ENCODE measurements at places on chromosomes 2 and 18.

GRCh38 chr18:70365361-70365760 lies 76.5 kb downstream of the SOCS6 start:
- ATAC-seq = no peak

DNA sequence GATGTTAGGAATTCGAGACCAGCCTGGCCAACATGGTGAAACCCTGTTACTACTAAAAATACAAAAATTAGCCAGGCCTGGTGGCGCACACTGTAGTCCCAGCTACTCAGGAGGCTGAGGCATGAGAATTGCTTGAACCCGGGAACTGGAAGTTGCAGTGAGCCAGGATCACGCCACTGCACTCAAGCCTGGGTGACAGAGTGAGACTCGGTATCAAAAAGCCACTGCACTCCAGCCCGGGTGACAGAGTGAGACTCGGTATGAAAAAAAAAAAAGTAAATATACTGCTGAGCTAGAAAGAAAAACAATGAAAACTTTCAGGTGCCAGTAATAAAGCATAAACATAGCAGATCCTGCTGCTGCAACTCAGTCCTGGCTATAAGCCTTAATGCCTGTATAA lies 73.5 kb downstream of the STRN start:
- no peak for ATAC-seq

DNA sequence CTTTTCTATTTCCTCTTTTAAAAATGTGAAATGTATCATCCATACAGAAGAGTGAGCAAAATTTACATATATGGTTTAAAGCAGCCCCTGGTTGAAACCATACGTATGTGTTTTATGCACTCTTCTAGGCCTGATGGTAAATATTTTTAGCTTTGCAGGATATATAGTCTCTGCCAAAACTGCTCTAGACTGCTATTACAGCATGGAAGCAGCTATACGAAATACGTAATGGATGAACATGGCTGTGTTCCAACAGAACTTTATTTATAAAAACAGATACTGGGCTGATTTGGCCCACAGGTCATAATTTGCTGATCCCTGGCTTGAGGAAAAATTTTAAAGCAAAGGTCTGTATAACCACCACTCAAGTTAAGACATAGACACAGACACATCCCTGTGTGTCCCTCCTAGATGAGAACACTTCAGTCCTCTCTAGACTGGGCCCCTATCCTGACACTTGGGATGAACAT lies 42.5 kb upstream of the ATP8B1 start:
- ATAC-seq = no peak

GRCh38 chr2:203030545-203030944 lies 15.9 kb downstream of the NBEAL1 start:
- no peak for ATAC-seq

DNA sequence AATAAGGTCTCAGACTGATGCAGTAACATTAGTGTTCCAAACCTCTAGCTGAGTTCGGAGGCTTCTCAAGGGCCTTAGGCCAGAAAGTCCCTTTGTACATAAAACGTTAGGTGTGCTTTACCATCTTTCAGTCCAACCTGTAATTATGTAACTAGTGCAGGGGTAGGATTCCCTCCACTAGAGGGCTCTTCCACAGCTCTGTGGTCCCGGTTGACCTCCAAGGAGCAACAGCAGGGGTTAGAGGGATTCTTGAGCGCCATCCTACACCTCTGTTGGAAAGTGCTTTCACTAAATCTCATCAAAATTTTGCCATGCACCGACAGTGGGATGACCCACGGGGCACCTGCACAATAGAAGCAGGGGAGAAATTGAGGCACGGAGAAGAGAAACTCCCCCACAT lies 155.8 kb upstream of the LRP1B start:
- ATAC-seq = no peak

DNA sequence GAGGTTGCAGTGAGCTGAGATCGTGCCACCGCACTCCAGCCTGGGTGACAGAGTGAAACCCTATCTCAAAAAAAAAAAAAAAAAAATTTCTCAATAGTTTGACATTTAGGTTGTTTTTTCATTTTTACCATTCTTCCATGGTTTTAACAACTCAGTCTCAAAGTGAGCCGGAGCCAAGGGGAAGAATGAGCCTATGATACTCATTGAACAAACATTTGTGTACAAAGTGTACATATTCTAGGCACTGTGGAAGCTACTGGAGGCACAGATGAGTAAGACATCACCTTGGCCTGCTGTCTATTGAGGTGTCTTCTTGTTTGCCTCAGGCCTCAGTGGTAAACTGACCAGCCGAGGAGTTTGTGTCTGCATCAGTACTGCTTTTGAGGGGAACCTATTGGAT lies 21.9 kb downstream of the CENPO start:
- no peak for ATAC-seq

DNA sequence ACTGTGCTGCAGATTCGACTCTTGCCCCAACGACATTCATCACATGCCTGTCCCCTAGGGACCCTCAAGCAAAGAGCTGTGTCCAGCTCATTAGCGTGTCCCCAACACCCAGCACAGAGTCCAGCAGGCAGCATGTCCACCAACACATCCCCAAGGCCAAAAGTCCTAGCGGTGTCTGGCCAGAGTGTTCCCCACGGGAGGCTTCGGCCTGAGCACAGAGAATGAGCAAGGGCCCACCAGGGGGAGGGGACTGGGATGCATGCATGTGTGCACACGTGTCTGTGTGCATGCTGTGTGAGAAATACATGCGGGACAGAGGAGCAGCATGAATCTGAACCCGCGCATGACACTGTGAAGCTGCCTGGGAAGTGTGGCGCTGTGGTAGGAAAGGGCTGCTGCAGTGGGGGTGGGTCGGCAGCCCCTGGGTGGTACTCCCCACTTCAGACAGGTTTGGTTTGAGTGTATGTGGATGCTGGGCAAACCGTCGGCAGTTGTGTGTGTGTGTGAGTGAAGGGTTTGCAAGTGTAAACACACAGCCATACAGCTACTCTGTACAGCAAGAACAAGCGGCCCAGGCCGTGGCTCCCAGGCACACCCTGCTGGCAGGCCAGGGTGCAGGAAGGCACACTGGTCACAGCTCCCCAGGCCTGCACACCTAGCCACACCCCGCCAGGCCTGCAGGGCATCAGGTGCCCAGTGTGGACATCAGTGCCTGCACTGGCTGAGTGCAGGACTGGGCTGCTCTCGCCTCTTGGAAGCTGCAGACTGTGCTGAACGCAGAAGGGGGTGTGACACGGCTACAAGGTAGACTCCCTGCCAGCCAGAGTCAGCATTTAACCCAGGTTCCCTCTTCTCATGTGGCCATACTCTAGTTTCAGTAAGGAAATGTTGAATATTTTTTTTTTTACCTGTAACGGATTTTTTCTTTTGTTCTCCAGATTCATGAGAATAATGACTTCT lies 19.5 kb upstream of the HES6 start:
- ATAC-seq = peak; percentile 43

DNA sequence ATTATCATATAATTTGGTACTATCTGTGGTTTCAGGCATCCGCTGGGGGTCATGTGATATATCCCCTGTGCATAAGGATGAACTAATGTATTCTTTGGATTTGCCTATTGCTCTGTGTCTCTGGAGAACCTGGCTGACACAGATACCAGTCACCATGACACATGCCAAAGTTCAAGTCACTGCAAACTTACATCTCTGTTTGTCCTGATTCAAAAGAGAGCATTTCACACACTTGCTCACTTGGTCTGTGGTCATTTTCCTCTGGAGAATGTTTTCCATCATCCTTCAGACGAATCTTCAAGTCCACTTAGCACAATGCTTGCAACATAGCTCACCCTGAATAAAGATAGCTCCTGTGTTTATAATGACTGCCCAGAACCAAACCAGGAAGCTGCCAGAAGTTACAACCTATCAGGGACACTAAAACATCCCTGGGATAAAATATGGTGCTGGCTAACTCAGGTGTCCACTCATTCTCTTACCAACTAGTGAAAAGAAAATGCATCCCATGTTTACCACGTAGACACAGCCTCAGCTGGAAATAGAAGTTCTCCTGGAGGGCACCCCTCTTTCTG lies 18.1 kb downstream of the SULT1C3 start:
- no peak for ATAC-seq

DNA sequence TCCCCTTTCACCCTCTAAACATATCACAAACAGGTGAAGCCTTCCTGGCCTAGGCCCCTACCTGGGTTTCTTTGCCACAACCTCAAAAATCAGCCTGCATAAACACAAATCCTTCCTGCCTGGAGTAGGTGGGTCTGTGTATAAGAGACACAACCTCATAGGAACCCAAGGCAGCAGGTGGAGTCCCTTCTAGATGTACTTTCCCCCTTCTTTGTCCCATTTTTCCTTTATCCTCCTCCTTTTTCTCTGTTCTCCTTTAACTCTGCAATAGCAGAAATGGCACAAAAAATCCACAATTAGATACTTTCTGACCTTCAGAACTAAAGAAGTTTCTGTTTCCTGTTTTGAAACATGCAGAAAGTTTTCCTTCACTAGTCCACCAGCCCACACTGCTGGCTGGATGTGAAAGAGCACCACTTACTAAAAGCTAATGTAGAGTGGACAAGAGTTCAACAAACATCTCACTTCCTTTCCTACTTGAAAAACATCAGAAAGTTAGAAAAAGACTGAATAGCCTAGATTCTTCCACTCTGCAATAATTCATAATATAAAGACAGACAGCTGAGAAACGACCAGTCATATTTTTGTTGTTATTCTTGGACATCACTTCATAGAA lies 11.2 kb downstream of the SLC40A1 start:
- no peak for ATAC-seq

DNA sequence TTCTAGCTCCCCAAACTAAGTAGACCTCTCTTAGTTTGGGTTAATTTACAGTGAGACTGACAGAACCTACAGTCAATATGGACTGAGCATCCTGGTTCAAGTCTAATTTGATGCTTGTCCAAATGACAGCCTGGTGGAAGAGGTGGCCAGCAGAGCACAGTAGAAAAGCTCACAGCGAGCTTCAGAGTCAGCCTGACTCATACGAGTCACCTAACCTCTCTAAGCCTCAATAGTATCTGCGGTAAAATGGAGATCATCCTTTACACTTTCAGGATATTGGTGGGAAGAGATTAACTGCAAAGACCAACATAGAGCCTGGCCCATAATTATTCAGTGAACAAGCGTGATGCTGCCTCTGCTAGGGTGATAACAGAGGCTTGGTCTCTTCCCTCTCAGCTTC lies 54.5 kb downstream of the DOCK10 start:
- ATAC-seq = no peak

DNA sequence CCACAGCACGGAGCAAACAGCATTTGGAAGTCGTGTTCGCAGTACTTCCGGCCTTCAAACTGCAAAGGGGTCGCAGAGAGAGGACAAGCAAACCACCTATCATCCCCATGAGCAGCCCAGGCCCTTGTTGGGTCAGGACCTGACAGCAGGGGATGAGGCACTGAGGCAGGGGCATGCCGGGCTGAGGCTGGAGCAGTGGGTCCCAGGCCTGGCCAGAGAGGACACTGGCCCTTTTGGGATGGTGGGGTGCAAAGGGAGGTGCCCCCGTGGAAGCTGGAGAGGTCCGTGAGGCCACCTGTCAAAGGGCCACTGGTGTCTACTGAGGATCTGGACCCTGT lies 8.9 kb downstream of the GPR17 start:
- no peak for ATAC-seq

DNA sequence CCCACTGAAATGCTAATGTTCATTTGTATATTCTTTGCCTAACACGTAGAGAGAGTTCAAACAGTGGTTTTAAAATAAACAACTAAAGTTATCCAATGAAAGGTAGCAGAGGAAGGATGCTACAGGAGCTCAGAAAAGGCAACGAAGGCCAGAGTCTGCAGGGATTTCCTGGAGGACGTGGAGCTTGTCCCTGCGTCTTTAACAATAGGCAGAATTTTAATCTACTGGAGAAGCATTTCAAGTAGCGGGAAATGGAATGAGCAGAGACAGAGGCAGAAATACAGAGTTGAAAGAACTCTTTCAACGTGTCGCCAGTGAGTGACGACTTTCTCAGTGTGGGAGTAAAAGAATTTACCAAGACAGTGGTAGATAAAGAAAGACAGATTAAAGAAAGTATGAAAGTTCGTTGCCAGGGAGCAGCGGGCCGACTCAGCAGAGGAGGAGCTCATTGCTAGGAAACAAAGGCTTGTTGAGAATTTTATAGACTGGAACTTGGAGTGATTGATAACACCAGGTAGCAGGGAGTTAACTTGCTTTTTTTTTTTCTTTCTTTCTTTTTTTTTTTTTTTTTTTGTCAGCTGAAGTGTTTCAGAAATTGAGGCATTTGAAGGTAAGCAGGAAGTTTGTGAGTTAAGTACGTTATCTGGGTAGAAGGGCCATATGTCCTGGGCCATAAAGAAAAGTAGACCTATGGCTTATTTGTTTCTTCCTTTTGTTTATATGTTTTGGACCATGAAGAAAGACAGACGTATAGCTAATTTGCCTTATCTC lies 625 bp upstream of the NBAS start:
- peak; percentile 34 for ATAC-seq

- no peak for ATAC-seq
Measured at GRCh38 chr18:73201940-73202339, 334.2 kb upstream of the NETO1 start.

GRCh38 chr2:133986081-133986837 lies 267.6 kb upstream of the MGAT5 start:
- ATAC-seq = peak; percentile 44

- no peak for ATAC-seq
Measured at GRCh38 chr18:78770139-78770822, 209.3 kb upstream of the SALL3 start.

- no peak for ATAC-seq
Measured at GRCh38 chr2:238412067-238412767, 14.5 kb upstream of the ASB1 start.

DNA sequence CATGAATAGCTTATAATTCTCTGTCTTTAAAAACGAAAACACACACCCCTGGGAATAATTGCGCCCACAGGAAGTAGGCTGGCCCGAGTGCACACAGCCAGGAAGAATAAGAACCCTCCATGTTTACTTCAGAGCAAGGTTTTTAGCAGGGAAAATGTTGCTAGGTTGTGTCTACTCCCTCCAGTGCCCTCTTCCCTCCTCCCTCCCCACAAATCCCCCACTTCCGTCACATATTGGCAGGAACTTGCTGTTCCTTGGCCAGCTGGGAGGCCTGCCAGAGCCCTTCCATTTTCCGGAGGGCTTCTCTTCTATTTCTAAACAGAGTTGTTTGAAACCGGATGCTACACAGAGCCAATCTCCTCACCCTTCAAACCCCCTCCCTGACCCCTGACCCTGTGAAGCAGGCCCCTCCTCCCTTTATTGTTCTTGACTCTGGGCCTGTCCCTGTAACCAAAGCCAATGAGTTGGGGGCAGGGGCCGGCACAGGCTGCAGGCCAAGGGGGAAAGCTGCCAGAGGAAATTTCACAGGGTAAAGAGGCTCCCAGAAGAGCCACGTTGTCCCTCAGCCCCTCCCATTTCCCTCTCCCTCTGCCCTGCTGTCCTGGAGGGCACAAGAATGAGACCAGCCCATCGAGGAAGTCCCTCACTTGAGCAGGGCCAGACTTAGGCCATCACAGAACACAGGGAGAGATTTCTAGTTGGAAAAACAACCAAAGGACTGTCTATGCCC lies 49.8 kb upstream of the LGALSL start:
- ATAC-seq = peak; percentile 72

Data from motor neuron (in vitro differentiated cells).